ENCODE measurements at places on chromosomes 5 and 9.

DNA sequence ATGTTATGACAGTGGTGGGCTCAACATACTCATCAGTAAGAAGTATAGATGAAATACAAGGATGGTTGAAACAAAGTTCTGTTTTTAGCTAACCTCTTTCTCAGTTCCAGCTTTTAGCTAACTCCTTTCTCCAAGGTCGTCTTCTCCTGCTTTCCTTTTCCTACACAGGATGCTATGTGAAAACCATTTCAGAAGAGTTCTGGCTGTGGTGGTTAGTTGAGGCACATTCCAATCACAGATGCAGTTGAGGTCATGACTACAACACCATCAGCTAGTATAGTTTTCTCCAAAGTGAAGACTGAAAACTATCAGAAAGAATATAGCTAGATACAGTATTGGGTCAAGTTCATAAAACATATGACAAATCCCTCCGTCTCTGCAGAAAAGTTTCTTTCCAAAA, 477.7 kb upstream of the C9orf72 start:
- DNase-seq = no peak

GRCh38 chr9:123686829-123687192, 243.1 kb downstream of the DENND1A start:
- DNase-seq = no peak

DNA sequence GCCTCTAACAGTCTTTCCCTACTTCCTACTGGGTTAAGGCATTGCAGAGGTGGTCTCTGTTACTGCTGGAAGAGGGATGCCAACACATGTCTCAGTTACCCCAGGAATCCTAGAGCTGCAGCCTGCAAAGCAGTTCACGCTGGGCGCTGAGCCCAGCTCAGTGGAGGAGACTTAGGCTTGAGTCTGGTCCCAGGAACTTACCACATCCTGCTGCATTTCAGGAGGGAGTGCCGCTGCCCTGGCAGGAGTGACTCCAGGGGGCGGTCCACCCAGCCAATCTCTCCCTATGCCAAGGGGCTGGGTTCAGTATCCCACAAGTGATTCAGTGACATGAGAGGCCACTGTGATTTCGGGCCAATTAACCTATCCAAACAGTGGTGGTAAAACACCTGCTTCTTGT, 7.6 kb downstream of the TTC16 start:
- DNase-seq = no peak

DNA sequence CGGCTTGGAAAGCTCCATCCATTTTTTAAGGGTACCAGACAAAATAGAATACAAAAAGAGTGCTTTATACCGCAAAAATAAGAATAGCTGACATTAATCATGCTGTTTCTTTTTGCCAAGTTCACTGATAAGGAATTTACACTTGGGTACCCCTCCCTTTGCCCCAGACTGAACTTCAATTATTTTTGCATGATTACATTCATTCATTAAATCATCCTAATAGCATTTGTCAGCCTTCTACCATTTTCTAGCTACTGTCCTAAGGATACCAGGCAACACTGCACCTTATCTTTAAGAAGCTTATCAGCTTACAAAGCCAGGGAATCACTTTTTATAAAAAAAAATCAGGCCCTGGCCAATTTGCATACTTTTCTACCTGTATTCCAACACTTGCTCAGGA, 48.4 kb downstream of the YIPF5 start:
- no peak for DNase-seq

DNA sequence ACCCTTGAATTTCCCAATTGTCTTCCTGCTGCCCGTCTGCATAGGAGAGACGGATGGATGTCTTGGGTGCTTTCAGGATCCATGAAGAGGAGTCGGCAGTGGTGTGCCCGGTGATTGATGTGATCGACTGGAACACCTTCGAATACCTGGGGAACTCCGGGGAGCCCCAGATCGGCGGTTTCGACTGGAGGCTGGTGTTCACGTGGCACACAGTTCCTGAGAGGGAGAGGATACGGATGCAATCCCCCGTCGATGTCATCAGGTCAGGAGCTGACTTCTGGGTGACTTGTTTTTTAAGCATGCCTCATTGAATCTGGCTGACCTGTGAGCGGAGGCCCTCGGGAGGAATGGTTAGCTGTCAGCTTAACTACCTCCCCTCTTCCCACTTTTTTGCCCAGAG, 24.2 kb downstream of the GALNT12 start:
- no peak for DNase-seq

DNA sequence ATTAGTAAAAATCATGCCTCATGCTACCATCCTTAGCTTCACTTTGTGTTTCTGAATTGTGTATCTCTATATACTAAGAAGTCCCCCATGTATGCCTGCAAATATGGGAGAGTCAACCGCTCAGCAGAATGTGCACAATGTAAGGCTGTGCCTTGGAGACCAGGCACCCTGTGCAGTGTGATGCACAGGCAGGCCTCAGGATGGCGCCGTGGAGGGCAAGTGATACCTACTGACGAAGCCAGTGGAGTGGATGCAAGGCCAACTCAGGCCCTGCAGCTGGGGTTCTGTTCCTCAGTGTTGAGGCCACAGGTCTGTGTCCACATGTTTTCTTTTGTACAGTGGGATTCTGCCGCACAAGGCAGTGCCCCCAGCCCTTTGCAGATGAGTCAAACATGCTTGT, 28.4 kb downstream of the SYK start:
- no peak for DNase-seq

GRCh38 chr5:87853541-87853940, 415.1 kb downstream of the TMEM161B start:
- no peak for DNase-seq

DNA sequence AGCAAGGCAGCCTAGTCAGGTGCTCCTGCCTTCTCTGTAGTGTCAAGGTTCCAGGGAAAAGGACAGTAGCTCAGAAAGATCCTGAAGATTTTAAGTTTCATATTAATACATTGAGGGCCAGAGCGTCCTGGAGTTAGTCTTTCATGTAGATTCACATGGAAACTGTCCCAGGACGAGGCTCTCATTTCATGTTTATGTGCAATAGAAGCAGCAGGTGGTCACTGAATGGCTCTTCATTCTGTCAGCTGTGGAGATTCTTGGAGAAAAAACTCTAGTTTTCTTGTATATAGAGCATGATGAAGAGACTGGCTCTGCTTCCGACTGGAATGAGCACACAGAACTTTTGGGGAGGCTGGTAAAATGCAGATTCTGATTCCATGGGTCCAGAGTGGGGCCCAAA, 54.3 kb downstream of the MEGF10 start:
- no peak for DNase-seq

GRCh38 chr5:150595466-150596031, 44.9 kb upstream of the SYNPO start:
- no peak for DNase-seq

DNA sequence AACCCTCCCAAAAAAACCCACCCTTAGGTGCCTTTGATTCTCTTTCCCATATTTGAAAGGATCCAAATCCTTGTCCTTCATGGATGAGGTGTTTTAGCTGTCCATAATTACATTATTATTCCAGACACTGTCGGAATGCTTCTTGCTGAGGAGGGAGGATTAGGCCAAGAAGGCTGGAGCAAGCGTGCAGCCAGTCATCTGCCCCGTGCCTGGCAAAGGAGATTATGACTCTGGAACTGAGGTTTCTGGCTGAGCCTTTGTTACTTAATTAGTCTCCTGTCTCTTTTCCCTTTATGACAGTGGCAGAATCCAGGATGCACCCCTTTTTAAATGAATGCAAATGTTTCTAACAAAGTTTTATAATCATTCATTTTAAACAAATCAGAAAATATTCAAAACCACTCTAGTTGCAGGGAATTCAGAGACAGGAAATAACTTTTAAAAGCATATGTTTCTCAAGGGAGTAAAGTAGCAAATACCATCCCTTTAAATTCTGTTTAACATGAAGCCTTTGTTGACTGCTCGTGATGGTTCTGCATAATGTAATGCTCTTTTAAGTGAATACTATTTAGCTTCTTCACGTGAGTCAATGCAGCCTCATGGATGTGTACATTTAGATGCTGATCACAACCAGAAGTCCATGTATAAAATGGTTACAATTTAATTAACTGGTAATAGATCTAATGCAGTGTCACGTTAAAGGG, 69.8 kb downstream of the GALNT10 start:
- DNase-seq = no peak

DNA sequence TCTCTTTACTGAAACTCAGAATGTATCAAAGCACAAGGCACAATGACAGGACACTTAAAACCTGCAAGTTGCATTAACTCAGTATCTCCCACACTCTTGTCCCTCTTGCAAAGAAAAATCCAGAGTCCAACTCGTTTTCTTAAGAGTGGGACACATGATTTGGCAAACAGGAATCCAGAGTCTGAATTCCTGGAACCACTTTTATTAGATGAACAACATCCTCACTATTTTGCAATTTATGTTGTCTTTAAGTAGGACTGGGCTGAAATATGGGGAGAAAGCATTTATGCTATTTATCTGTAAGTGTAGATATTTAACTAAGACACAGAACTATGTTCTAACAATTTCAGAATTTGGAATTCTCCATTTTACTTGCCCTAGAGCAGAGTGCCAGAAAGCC, 69.1 kb downstream of the ABCA1 start:
- DNase-seq = no peak

GRCh38 chr5:77029376-77029885, 773 bp upstream of the AGGF1 start:
- DNase-seq = no peak

- no peak for DNase-seq
Observed at GRCh38 chr9:14542071-14542470, 151.2 kb downstream of the ZDHHC21 start.

DNA sequence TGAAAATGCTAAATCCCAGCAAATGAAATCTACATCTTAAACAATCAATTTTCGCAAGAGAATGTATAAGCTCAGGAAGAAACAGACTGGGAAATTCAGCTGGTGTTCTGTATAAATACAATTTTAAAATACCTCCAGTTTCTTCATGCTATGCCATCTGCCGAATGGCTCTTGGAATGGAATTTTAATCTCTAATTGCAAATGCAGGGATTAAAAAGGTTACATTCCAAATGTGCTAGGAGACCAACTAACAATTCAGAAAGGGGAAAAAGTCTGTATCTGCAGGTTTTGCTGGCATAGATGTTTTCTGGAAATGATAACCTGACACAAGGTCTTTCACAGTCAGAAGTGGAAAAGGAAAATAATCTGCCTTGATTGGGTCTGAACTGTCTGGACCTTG, 379.7 kb downstream of the MAT2B start:
- no peak for DNase-seq

DNA sequence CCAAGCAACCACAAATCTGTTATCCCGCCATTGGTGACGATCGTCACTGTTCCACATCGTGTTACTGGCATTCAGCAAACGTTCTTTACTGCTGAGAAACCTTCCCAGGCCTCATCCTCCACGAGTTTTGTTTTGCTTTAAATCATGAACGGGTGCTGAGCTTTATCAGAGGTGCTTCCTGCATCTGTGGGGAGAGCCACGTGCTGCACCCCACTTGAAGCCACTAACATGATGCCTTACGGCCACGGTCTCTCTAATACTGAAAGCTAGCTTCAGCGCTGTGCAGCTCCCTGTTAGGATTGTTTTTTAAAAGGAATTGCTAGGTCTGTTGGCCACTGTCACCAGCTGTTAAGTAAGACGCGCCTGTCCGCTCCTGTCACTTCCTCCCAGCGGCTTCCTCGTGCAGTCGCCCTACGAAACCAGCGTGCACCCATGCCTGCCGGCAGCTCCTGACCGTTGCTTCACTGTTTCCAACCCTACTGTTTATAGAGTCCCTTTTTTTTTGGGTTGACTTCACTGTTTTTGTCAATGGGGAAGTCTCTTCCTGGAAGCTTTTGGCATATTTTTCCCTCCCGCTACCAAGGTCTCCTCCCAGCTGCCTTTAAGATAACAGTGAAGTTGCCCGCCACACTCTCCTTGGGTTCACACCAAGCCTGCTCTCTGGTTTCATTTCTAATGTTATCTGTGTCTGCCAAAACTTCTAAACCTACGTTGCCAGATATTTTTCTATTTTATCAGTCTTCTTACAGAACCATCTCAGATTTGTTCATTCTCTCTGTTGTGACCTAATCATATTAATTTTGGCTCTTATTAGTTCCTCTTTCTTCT, 20.3 kb downstream of the LPCAT1 start:
- no peak for DNase-seq

DNA sequence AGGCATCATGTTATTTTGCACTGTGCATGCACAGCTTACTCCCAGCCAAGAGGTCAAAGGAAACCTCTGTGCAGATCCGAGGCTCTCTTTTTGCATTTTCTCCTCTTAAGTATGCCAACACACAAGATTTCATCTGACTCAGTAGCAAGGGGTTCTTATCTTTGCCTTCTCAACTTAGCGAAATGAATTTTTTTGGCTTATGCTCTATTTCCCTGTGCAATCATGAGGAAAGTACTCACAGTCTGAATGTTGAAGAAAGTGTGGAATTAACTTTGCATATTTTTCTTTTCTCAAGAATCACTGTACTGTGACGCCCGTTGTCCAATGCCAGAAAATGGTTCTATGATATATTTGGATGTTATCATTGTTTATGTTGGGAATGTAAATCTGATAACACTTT, 173.5 kb upstream of the FBXL7 start:
- DNase-seq = no peak

DNA sequence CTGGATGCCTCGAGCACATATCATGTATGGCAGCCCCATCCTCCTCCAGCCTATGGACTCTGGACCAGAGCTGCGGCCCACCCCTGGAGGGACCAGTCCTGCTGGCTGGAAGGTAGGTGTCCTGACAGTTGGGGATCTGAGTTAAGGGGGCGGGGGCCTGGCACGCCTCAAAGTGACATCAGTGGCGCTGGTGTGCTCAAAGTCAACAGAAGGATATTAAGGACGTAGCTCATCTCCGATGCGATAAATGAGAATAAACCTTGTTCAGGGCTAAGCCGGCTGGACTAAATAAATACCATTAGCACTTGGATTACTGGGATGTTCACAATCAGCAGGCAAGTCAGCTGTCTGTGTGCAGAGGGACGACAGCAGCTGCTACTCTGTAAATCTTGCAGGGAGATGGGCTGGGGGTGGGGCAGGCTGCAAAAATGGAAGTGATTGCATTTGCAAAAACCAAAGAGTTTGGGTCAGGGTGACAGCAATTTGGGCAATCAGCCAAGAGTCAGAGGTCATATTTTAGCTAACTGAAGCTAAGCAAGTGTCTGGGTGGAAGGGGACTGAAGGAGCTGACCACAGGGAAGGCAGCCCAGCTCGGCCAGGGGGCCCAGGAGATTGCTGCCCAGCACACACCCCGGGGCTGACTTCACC, 80.0 kb upstream of the LRRTM2 start:
- no peak for DNase-seq

- DNase-seq = no peak
Observed at GRCh38 chr9:96183751-96184150, 118.2 kb downstream of the HSD17B3 start.

- no peak for DNase-seq
Observed at GRCh38 chr9:134101623-134102149, 33.9 kb upstream of the BRD3 start.

Measured in smooth muscle cell of the brain vasculature (primary cell).